EL (cell line): ENCODE measurements at places on chromosomes 5 and 9.

GRCh38 chr5:64158827-64159226, 6.8 kb upstream of the RNF180 start:
- DNase-seq: no peak

DNA sequence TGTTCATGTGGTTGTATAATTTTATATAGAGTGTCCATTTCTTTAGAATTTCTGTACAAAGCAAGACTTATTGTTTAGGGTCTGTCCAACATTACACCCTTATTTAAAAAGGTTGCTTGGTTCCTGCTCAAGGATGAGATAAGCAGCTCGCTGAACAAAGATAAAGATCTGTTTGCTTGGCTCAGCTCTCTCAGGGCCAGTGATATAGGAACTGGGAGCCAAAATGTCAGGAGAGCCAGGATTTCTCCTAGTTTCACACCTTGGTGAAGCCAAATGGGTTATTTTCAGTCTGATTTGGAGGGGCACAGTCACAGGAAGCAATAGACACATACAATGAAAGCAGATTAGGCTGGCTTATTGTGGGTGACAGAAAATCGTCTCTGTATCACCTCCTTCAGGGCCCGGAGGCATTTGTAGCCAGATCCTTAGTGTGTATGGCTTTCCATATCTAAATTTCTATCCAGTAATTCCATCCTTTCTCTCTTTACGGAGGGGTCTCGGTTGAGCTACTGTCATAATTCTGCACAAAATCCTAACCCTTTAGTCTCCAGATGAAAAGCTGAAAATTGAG, 396.4 kb downstream of the TMEM232 start:
- DNase-seq: no peak

- no peak for DNase-seq
Observed at GRCh38 chr9:350384-350783, 135.7 kb downstream of the DOCK8 start.

DNA sequence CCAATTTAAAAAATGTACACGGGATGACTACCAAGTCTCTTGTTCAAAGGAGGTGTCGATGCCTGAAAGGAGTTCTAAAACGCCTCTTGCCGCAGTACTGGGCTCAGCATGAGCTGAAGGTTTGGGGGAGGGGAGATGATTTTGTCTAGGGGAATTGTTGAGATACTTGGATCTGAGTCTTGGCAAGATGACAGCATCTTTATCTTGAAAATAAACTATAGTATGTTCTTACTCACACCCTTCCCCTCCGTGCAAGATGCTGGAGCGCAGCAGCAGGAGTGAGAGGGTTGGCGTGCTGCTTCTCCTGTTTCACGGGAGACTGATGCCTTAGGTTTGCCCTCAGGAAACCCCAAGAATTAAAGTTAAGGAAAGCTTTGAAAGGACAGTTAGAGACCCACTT, 47.3 kb downstream of the FAM78A start:
- DNase-seq: no peak

- no peak for DNase-seq
Observed at GRCh38 chr5:67490543-67491321, 294.1 kb upstream of the CD180 start.

DNA sequence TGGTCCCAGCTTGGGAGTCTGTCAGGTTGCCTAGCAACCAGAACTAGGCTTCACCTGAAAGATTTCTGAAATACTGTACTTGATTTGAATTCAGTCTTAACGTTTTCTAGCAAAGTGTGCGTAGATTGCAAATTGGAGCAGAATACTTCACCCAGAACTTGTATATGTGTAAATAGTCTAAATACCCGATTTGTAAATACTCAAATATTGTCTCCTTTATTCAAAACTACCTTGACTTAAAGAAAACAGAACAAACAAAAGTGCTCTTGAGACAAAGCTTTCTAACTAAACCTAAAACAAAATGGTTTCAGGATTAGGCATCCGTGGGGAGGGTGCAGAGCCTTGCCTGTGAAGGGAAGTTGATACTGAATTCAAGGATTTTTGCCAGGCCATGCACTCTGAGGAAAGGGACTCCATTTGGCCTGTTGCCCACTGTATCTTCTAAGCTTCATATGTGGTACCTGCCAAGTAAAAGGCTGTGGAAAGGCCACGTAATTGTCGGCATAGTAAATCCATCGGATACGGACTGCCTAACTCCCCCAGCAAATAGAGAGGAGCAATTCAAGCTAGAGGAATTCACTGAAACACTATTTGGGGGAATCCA, 744 bp upstream of the HMGCS1 start:
- no peak for DNase-seq

GRCh38 chr9:122791872-122792669, 3.3 kb downstream of the OR5C1 start:
- DNase-seq: no peak

DNA sequence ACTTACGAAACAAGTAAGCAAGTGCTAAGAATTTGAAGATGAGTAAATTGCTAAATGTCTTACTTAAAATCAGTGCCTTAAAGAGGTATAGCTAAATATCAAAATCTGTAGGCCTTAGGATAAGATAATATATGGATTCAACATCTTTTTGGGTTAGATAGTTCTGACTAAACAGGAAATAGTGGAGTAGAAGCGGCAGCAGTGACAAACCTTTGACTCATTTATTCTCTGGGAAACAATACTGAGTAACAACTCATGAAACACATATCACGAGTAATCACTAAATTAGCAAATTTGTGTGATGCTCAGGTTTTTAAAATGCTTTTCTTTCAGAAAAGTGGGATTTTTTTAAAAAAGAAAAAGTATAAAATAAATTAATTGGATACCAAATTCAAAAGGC, 762.1 kb upstream of the TYRP1 start:
- no peak for DNase-seq

DNA sequence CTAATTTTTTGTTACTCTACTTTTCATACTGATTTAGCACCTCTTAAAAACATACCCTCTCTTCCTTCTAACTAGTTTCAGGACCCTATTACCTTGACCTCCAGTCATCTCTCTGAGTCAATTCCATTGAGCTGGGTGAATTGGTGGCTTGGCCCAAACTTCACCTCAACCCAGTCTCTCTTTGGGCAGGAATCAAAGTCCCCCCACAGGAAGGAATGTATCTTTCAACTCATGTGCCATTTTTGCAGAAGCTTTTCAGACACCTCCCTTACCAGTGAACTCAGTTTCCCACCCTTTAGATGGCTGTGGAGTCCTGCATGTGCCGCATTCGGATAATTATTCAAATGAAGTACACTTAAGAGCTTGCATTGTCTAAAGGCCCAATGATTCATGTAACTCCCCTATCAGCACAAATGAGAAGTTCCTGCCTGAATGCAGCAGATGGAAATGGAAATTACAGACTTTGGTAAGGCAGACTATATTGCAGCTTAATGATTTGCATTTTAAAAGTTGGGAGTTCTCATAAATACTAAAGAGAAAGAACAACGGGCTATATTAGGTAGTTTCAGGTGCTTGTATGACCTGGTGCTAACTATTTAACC, 693.5 kb downstream of the PTPRD start:
- no peak for DNase-seq

GRCh38 chr9:136489731-136490130, 6.9 kb upstream of the SEC16A start:
- no peak for DNase-seq

GRCh38 chr9:130936285-130937117, 2.5 kb downstream of the FIBCD1 start:
- peak; percentile 91 for DNase-seq

- DNase-seq: peak; percentile 72
Observed at GRCh38 chr5:139422307-139422893, 16.9 kb downstream of the DNAJC18 start.

DNA sequence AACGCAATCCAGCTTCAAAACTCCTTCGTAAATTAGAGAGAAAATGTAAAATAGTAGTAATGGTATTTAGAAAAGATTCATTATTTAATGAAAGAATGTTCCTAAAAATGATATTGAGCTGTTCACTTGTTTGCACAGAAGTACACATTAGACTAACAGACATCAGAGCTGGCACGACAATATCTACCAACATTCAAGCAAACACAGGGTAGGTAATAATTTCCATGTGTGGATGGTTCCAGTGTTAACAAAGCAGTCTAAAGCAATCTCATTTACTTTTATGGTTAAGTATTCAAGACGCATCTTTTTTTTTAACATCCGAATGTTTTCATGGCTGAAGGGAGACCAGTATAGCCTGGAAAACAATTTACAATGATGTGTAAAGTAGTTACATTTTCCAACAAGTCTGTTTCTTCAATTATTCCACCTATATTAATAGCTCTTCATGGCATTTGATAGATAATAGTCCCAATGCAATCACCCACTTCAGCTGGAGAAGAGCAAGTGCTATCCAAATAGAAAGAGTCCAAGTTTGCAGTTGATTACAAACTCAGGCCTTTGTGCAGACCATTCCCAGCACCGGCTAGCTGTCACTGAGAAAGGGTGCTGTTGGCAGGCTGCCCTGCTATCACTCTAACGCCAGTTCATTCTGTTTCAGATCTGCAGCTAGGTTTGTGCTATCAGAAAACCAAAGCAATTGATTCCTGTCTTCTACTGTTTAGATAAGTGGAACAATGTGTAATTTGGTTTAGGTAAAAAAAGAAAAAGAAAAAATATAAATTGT, 458.8 kb downstream of the DTWD2 start:
- DNase-seq: no peak

GRCh38 chr5:17315710-17316221, 98.3 kb downstream of the BASP1 start:
- peak; percentile 68 for DNase-seq

DNA sequence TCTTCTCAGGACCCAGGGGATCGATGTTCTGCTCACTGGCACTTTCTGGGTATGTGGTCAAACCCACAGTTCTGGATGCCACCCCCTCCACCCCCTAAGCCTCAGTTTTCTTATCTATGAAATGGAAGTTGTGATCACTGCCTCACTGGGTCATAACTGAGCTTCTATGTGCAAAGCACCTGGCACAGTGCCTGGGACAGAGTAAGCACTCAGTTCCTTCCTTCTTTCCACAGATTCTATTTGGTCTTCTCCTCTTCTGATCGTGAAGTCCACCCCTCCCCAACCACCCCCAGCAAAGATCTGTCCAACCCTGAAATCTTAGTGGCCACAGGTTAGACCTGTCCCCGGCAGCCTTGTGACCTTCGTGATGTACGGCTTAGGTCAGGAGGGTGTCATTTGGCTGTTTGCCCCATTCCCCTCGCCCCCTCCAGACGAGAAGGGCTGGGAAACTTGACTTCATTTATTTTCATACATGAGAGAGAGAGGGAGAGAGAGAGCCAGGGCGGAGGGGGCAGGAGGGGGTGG, 181.4 kb downstream of the FGF18 start:
- DNase-seq: no peak

- DNase-seq: no peak
Observed at GRCh38 chr5:133420440-133421301, 191.7 kb downstream of the FSTL4 start.
